Endothelial cell of umbilical vein (primary cell): ENCODE measurements at places on chromosomes 2 and 18. TPM values are rescaled to one million over a fixed set of nuclear protein-coding genes. Genes with fewer than 3 reads are reported as not detected.

DNA sequence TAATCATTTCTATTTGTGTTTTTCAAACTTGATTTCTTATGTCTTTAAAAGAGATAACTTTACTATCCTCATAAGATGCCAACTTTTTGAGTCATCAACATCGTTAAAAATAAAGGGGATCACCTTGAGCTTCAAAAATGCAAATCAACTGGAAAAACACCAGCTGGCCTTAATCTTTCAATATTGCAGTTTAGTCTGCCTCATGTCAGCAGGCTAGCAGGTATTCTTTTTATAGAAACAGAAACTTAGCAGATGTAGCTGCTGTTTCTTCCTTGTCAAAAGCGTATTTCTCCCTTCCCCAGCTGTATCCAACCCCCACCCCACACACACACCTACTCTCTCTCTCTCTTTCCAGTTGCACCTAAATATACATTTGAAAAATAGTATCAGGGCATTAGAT is 154.1 kb upstream of the ZNF804A start:
- H3K27me3 ChIP-seq, result no peaks in the 10 kb centered on the region
- no peaks in the 10 kb centered on the region for H3K4me1 ChIP-seq
- H3K4me3 ChIP-seq, result no peak overlapping the region
- no peak overlapping the region for H3K27ac ChIP-seq

DNA sequence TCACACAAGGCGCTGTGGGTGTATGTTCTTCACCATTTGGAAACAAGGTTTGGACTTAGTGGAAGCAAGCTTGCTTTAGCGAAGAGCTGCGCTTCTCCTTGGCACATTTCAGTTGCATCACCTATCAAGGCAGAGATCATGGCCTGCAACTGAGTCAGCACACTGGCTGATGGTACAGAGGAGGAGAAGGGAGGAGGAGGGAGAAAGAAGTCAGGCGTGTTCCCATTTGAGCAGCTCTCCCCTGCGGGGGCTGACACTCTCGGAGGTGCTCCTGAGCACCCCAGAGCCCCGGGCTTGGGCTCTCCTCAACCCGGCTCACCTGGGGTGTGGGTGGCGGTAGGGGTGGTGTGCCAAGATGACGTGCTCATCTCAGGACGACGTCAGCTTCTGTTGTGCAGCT is 6.0 kb upstream of the SERPINB5 start:
- H3K4me3 ChIP-seq, result no peak overlapping the region
- H3K36me3 ChIP-seq, result no peaks in the 10 kb centered on the region
- H3K4me1 ChIP-seq, result no peaks in the 10 kb centered on the region
- DNase-seq, result no peak

The CPLX4 gene
- polyA plus RNA-seq, result not detected in 2 replicates

GRCh38 chr2:9652898-9653479 is 22.2 kb upstream of the YWHAQ start:
- H3K27ac ChIP-seq, result no peak overlapping the region
- DNase-seq, result no peak
- H3K4me1 ChIP-seq, result peaks cover 22% of the 10 kb centered on the region
- H3K36me3 ChIP-seq, result no peaks in the 10 kb centered on the region

DNA sequence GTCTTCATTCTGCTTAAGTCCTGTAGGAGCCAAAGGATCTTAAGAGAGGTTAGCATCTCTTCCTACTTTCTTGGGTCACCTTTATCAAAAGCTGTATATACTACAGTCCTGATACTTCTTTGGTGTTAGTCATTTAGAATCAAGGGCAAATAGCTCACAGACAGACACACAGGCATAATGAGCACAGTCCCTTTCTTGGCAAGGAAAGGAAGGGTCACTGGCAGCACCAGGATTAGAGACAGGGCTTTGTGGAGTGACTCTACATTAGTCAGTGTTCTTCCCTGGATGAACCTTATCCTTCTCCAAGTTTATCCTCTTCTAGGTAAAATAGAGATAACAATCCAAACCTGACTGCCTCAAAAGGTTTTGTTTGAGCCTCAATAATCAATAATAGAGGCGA is 40.0 kb upstream of the NCKAP5 start:
- H3K27me3 ChIP-seq, result no peaks in the 10 kb centered on the region
- no peaks in the 10 kb centered on the region for H3K36me3 ChIP-seq
- peak; percentile 21 for DNase-seq
- no peak overlapping the region for H3K4me3 ChIP-seq

DNA sequence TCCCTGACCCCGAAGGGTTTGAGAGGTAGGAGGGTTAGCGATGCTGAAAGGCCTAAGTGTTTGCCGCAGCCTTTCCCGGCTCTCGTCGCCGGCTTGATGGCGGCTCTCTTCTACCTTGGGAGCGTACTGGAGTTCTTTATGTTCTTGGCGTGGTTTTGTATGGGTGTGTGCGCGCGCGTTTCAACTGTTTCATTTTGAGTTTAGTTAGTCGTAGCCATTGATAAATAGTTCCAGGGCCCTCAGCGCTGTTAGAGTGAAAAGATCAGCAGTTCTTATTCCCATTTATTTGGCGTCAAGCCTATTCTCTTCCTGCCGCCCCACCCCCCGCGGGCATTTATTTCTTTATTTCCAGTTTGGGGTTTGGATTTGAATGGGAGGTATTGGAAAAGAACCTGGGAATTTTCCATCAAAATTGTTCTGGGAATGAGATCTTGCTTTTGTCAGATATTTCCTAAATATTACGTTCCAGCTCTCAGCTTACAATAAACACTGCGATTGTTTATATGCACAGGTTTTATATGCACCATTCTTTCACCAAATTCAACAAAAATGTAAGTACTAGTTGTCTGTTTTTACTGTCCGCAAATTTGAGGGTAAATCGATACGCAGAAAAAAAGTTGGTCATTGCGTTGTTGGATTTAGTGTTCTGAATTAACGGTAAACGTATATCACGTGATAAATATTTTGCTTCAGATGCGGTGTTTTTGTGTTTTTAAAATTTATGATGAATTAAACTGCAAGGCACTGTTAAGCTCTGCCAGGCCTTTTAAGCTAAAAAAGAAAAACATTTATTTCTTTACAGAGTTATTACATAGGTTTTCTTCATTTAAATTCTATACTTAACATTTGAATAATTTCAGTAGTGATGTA is 954 bp downstream of the CCNT2 start:
- H3K4me3 ChIP-seq, result peak overlapping the region; percentile 100
- peak; percentile 44 for DNase-seq

DNA sequence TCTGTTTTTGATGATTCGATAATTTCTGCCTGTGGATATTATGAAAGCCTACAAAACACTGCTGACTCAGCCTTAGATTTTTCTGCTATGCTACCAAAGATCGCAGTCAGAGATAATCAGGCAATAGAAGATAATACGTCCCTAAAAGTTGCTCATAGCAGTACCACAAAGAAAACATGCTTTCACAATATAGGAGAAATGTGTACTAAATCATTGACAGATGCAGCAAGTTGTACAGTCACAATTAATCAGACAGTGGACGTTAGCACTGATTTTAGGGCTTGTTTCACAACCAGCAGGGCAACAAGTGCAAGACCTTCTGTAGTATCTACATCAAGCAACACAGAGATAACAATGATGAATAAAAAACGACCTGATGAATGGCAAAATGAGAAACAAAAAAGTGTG is 19.5 kb downstream of the RBM44 start:
- H3K36me3 ChIP-seq, result no peaks in the 10 kb centered on the region
- H3K4me3 ChIP-seq, result no peak overlapping the region
- no peak for DNase-seq
- H3K27ac ChIP-seq, result no peak overlapping the region
- no peaks in the 10 kb centered on the region for H3K4me1 ChIP-seq

- H3K4me1 ChIP-seq, result no peaks in the 10 kb centered on the region
- no peak for DNase-seq
- H3K27ac ChIP-seq, result no peak overlapping the region
- H3K4me3 ChIP-seq, result no peak overlapping the region
Observed at GRCh38 chr2:111222204-111222866, 101.6 kb downstream of the BCL2L11 start.

- no peak overlapping the region for H3K4me3 ChIP-seq
- H3K4me1 ChIP-seq, result peaks cover 9% of the 10 kb centered on the region
- no peak overlapping the region for H3K27ac ChIP-seq
- H3K27me3 ChIP-seq, result no peaks in the 10 kb centered on the region
Observed at GRCh38 chr18:12067671-12068070, 26.0 kb upstream of the ANKRD62 start.

GRCh38 chr2:211930331-211930730 is 608.3 kb downstream of the ERBB4 start:
- H3K4me3 ChIP-seq, result no peak overlapping the region
- no peak for DNase-seq
- H3K27me3 ChIP-seq, result no peaks in the 10 kb centered on the region
- H3K4me1 ChIP-seq, result no peaks in the 10 kb centered on the region

DNA sequence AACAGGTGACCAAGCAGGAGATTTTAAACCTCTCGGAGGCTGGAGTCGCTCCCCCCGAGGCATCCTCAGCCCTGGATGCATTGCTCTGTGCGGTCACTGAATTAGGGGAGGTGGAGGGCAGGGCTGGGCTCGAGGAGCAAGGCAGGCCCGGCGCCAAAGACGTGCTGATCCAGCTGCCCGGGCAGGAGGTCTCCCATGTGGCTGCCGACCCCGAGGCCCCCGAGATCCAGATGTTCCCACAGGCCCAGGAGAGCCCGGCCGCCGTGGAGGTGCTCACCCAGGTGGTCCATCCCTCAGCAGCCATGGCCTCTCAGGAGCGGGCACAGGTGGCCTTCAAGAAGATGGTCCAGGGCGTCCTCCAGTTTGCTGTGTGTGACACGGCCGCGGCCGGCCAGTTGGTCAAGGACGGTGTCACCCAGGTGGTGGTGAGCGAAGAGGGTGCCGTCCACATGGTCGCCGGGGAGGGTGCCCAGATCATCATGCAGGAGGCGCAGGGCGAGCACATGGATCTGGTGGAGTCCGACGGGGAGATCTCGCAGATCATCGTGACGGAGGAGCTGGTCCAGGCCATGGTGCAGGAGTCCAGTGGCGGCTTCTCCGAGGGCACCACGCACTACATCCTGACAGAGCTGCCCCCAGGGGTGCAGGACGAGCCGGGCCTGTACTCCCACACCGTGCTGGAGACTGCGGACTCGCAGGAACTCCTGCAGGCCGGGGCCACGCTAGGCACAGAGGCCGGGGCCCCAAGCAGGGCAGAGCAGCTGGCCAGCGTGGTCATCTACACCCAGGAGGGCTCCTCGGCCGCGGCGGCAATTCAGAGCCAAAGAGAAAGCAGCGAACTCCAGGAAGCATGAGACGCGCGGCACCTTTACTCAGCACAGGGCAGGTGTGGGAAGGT is 145.1 kb downstream of the PTGR3 start:
- no peaks in the 10 kb centered on the region for H3K36me3 ChIP-seq
- no peaks in the 10 kb centered on the region for H3K27me3 ChIP-seq
- no peak overlapping the region for H3K4me3 ChIP-seq
- no peak for DNase-seq

GRCh38 chr18:40296717-40297413 is 1658.2 kb upstream of the PIK3C3 start:
- no peaks in the 10 kb centered on the region for H3K36me3 ChIP-seq
- H3K4me1 ChIP-seq, result no peaks in the 10 kb centered on the region
- no peak for DNase-seq
- H3K4me3 ChIP-seq, result no peak overlapping the region
- H3K27ac ChIP-seq, result no peak overlapping the region

DNA sequence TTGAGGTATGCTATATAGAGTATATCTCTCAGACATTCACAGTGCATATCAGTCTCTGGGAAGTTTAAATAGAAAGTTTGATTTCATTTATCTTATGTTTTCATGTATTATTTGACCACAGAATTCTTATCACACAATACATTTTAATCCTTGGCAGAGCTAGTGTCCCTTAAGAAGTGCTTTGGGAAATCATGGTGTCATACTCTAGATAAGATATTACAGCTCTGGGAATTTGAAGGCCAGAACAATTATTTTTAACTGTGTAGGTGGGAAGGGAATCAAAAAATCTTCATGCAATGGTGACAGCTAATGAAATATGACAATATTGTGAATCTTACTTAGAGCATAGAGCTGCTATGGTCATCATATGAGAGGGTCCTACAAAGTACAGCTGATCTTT is 451.3 kb upstream of the FAM98A start:
- H3K27ac ChIP-seq, result no peak overlapping the region
- no peak overlapping the region for H3K4me3 ChIP-seq
- no peaks in the 10 kb centered on the region for H3K27me3 ChIP-seq
- no peaks in the 10 kb centered on the region for H3K4me1 ChIP-seq
- H3K36me3 ChIP-seq, result no peaks in the 10 kb centered on the region

DNA sequence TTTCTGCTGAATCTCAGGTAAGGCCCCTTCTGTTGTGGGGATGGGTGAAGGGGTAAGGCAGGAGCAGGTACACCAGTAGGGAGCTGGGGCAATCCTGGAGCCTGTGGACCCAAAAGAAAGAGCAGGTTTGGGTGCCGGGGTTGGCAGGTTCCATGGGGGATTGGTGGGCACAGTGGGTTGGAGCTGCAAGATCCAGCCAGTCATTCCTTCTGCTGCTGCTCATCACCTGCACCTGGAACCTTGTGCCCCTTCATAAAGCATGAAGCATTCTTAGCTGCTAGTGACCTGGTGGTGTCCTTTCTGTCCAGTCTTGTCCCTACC is 24.9 kb downstream of the FHOD3 start:
- no peaks in the 10 kb centered on the region for H3K4me1 ChIP-seq
- H3K4me3 ChIP-seq, result no peak overlapping the region
- no peak for DNase-seq
- H3K27me3 ChIP-seq, result peaks cover 3% of the 10 kb centered on the region
- no peak overlapping the region for H3K27ac ChIP-seq

GRCh38 chr2:7357993-7358392 is 440.8 kb downstream of the RNF144A start:
- no peak overlapping the region for H3K4me3 ChIP-seq
- no peak for DNase-seq
- H3K36me3 ChIP-seq, result no peaks in the 10 kb centered on the region
- H3K27ac ChIP-seq, result no peak overlapping the region

DNA sequence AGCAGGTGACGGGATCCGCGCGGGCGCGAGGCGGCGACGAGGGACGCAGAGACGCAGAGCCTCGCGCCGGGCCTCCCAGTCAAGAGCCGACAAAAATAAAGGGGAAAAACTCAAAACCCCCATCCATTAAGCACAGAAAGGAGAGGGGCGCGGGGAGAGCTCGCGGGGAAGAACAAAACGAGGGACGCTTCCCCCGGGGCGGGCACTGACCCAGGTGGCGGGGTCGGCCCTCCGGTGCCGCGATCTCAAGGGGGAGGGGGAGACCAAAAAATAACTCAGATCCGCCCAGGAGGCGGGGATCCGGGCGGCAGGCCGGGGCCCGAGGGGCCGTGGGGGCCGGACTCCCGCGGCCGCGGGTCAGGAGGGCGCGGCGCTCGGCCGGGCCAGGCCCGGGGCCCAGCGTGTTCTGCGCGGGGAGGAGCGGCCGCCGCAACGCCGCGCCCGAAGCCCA is 597 bp downstream of the RNF103 start:
- peaks cover 15% of the 10 kb centered on the region for H3K4me1 ChIP-seq
- peak; percentile 43 for DNase-seq
- H3K4me3 ChIP-seq, result peak overlapping the region; percentile 98
- no peaks in the 10 kb centered on the region for H3K27me3 ChIP-seq
- H3K27ac ChIP-seq, result peak overlapping the region; percentile 94
- no peaks in the 10 kb centered on the region for H3K36me3 ChIP-seq

The ERICH2 gene
- polyA plus RNA-seq, result not detected in 2 replicates

The IL36A gene
- polyA plus RNA-seq, result not detected in 2 replicates

The ALPG gene
- polyA plus RNA-seq, result not detected in 2 replicates

GRCh38 chr2:173048522-173048896 is 27.1 kb upstream of the MAP3K20 start:
- no peaks in the 10 kb centered on the region for H3K27me3 ChIP-seq
- H3K4me3 ChIP-seq, result no peak overlapping the region
- no peak for DNase-seq
- H3K27ac ChIP-seq, result peak overlapping the region; percentile 70

- no peak overlapping the region for H3K27ac ChIP-seq
- DNase-seq, result no peak
- no peaks in the 10 kb centered on the region for H3K27me3 ChIP-seq
- H3K4me1 ChIP-seq, result no peaks in the 10 kb centered on the region
- no peak overlapping the region for H3K4me3 ChIP-seq
- no peaks in the 10 kb centered on the region for H3K36me3 ChIP-seq
Observed at GRCh38 chr2:167943897-167944296, 303.5 kb downstream of the STK39 start.
